ENCODE measurements at places on chromosomes 6 and 20.

DNA sequence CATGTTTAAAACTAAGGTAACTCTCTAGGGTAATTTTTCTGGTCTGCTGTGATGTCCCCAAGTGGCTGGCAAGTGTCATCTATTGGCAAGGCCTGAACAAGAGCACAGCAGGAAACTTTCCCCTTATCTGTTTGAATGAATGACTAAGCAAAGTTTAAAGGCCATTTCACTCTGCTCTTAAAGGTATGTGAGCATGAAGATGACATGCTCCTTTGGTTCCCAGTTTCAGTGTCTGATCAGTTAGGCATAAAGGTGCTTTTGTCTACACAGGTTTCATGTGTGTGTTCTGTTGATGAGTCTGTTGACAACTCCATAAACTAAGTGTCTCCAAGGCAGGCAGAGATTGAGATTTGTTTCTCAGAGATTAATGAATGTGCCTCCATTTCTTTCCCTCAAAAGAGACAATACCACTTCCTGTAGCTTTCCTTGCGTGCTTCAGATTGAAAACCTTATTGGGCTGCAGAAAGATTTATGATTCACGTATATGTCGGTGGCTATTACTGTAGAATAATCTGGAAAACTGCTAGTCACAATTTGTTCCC, 83.9 kb downstream of the MAP3K7 start:
- DNase-seq = no peak

- no peak for DNase-seq
Measured at GRCh38 chr20:63492982-63493381, 5.9 kb downstream of the EEF1A2 start.

DNA sequence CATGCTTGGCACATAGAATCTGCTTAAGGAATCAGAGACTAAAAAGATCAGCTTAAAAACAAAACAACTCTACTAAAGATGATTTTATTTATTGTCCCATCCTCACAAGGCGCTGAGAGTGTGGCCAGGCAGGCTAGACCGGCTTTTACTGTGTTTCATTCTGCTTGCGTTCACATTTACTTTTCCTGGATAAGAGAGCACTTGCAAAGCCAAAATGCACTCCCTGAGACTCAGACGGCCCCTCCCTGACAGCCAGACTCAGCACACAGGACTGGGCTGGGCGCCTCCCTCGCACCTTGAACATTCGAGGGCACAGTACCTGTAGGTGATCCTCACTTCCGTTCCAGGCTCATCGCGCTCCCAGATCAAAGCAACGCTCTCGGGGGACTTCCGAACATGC, 10.2 kb downstream of the ACSS1 start:
- DNase-seq = no peak

DNA sequence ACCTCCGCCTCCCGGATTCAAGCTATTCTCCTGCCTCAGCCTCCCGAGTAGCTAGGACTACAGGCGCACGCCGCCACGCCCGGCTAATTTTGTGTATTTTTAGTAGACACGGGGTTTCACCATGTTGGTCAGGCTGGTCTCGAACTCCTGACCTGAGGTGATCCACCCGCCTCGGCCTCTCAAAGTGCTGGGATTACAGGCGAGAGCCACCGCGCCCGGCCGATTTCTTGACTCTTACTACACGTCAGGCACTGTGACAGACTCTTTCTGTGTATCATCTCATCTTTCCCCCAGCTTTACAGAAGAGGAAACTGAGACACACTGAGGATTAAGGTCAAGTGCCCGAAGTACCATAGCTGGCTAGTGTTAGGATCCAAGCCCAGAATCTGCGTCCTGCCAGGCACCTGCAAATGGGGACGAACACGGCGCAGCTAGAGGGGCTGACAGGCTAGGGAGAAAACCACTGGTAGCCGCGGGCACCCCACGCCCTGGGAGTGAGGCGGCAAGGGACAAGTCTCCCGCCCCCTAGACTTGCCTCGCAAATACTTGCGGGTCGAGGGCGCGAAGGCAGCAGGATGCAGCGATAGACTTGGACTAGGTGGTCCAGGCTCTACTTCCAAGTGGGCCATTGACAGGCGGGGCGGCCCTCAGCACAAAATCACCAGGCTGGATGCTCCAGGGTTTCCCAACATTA, 1.1 kb upstream of the TAF8 start:
- no peak for DNase-seq

DNA sequence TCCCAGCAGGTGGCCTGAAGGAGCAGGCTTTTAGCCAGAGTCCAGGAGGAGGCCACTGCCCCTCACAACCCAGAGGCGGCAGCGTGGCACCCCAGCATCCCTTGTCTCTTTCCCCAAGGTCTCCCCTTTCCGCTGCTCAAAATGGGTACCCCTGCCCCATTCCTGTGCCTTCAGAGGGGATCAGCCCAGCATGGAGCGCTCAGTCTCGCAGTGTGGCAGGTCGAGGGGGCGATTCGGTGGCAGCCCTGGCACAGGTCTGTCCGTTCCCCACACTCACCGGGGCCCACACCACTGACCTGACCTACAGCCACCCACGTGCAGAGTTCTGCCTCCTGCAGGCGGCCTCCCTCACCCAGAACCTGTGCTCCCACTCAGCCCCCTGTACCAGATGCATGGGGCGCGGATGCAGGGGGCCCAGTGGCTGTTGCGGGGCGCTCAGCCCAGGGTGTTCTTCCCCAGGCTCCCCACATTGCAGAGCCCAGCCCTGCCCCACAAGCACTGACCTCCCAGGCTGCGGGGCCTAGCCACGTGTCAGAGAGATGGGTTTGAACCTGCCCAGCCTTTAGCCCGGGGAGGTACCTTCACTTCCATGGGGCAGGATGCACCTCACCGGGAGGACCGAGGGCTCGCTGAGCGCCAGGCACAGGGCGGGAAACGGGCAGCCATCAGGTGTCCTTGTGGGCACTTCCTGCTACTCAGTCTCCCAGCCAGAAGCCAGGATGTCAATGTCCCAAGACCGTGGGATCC, 41.8 kb downstream of the DSTN start:
- no peak for DNase-seq
